ENCODE measurements at places on chromosomes 5 and 9.

DNA sequence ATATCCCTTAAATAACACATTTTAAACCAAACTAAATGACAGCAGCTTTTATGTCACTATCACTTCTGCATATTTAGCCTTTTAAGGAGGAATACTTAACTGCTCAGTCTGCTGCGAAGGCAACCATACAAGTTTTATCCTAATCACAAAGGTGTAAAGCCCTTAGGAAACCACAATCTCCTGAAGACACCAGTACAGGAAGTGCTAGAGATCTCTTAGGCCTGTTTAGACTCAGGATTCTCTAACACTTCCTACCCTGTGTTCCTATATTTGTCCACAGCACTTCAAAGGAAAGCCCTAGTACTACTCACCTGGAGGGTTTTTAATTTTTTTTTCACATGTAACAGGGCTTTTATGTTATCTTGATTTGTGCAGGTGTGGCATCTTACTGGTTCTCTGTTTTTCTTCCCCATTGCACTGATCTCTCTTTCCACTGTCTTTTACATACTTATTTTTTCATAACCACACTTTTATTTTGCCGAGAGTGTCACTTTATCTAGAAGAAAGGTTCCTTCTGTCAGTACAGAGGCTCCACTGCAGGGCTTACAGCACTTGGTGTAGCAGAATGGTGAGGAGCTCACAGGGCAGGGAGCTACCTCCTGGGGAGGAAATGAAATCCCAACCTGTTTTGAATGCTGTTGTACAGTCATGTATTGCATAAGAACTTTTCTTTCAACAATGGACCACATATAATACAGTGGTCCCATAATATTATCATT is 1060.6 kb upstream of the ACO1 start:
- no peak for DNase-seq

- DNase-seq, result no peak
Measured at GRCh38 chr5:122064992-122065391, 13.1 kb downstream of the LOX start.

GRCh38 chr9:134531220-134531970 is 110.2 kb upstream of the COL5A1 start:
- no peak for DNase-seq

DNA sequence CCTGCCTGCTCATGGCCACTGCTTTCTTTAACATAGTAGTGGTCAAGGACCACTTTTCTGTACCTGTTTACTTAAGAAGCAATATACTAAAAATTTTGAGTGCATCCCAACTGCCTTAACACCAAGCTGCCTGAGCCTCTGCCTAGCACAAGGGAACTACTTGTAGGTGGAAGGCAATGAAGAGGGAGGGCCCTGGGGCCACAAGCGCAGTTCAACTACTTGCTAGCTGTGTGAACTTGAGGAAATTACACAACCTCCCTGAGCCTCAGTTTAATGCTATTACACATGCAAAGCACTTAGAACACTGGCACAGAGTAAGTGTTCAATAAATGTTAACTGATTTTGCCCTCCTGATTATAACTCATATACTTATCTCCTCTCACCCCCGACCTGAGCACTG is 6.3 kb downstream of the ARL15 start:
- no peak for DNase-seq

DNA sequence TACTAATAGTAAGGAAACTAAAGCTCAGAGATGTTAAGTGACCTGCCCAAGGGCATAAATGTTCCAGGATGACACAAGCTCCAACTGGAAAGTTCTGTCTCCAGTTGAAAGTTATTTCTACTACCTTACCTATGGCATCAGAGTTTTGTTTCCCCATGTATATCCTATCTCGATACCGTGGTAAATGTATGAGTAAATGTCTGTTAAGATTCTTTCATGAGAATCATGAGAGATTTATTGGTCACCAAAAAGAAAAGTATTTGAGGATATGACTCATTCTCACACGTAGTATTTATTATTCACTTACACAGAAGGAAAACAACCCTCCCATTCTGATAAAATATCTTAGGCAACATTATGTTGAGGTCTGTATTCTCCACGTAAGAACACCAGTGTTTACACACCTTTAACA is 11.1 kb upstream of the SHOC1 start:
- no peak for DNase-seq

All from activated CD4-positive, CD25-positive, alpha-beta regulatory T cell (primary cell).